ENCODE measurements at places on chromosomes 1 and 21.

- peak overlapping the region; percentile 26 for H3K4me3 ChIP-seq
- H3K27me3 ChIP-seq = no peaks in the 10 kb centered on the region
- peaks cover 86% of the 10 kb centered on the region for H3K4me1 ChIP-seq
- no peaks in the 10 kb centered on the region for H3K36me3 ChIP-seq
These were observed 20.5 kb downstream of the SOX13 start for GRCh38 chr1:204093421-204093717.

- 0 out of 2 replicates have a peak, but pooled peaks cover 5% of the 10 kb centered on the region for H3K36me3 ChIP-seq
- no peaks in the 10 kb centered on the region for H3K27me3 ChIP-seq
- H3K4me1 ChIP-seq = peaks cover 78% of the 10 kb centered on the region
- no peak overlapping the region for H3K27ac ChIP-seq
- no peak for DNase-seq
- no peak overlapping the region for H3K4me3 ChIP-seq
These were observed 7.2 kb downstream of the CXADR start for GRCh38 chr21:17519965-17520609.

GRCh38 chr1:94094469-94095111 lies 26.4 kb downstream of the ABCA4 start:
- H3K4me1 ChIP-seq = peaks cover 11% of the 10 kb centered on the region
- H3K27ac ChIP-seq = no peak overlapping the region
- DNase-seq = no peak
- H3K4me3 ChIP-seq = no peak overlapping the region
- no peaks in the 10 kb centered on the region for H3K27me3 ChIP-seq

- H3K27ac ChIP-seq = no peak overlapping the region
- DNase-seq = peak; percentile 64
- no peaks in the 10 kb centered on the region for H3K36me3 ChIP-seq
- no peaks in the 10 kb centered on the region for H3K27me3 ChIP-seq
These were observed 48.6 kb downstream of the MDM4 start for GRCh38 chr1:204564835-204565234.

- H3K27ac ChIP-seq = no peak overlapping the region
- H3K4me1 ChIP-seq = no peaks in the 10 kb centered on the region
- H3K4me3 ChIP-seq = no peak overlapping the region
- no peaks in the 10 kb centered on the region for H3K27me3 ChIP-seq
- H3K36me3 ChIP-seq = no peaks in the 10 kb centered on the region
These were observed 22.5 kb upstream of the SIKE1 start for GRCh38 chr1:114803001-114803400.

DNA sequence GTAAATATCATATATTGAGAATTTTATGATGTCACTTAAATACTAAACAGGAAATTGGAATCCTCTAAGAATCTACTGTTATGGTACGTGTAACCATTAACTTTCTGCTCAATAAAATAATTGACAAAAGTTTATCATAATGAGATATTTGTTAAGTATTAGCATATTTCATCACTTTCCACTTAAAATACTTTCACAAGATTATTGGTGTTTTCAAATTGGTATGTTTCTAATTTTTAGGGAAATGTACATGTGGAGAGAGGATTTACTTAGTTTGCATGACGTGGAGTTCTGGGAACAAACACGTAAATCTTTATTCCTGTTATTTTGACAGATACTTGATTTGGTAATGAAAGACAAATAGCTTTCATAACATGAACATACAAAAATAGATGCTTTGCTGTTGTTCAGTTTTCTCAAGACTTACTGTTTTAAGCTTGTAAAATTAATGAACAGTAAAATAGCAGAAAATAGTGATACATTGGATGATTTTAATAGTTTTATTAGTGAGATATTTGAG lies 1.6 kb downstream of the SRSF11 start:
- H3K36me3 ChIP-seq = peaks cover 9% of the 10 kb centered on the region
- H3K27ac ChIP-seq = no peak overlapping the region
- H3K27me3 ChIP-seq = no peaks in the 10 kb centered on the region
- H3K4me3 ChIP-seq = peak overlapping the region; percentile 81
- peaks cover 8% of the 10 kb centered on the region for H3K4me1 ChIP-seq

DNA sequence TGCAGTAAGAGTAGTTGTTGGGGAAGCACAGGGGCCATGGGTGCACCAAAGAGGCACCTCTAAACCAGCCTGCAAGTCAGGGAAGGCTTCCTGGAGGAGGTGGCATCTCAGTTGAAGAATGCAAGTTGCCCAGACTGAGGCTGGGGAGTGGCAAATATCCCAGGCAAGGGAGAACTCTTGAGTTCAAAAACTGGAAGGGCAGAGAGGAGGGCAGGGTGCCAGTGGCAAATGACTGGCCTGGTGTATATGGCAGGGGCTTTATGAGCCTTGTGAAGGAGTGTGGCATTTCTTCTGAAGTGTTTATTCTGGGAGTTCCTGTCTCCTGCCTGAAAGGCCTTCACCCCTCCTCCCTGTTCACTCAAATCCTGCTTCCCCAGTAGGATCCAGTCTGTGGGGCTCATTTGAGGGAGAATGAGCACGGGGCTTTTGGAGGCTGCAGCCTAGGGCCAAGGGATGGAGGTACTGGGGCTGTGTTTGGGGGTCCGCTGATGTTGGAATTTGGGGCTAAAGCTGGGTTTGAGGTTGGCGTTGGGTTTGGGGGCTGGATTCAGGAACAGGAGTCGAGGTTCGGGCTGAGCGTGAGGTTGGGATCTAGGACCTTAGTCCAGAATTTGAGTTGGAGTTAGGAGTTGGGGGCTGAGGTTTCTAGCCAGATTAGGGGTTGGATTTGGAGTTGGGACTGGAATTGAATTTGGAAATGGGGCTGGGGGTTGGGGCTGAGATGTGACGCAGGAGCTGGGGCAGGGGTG lies at the start of gene TMEM125:
TMEM125 (plus strand) TSS at position 357 of the 749 bp plus-strand sequence. CDS start 2,740 bp downstream, outside the sequence.
- H3K4me1 ChIP-seq = peaks cover 16% of the 10 kb centered on the region
- DNase-seq = peak; percentile 15
- H3K36me3 ChIP-seq = no peaks in the 10 kb centered on the region
- peak within 1 kb of the TSS; percentile 86 for H3K27ac ChIP-seq
- H3K27me3 ChIP-seq = no peaks in the 10 kb centered on the region

GRCh38 chr1:151853411-151853943 lies at the start of gene THEM5:
THEM5 (minus strand) TSS chr1:151853712; CDS start chr1:151853565, 147 bp downstream.
- H3K27me3 ChIP-seq = peaks cover 15% of the 10 kb centered on the region
- no peak within 1 kb of the TSS for H3K4me3 ChIP-seq
- H3K36me3 ChIP-seq = no peaks in the 10 kb centered on the region
- no peak within 1 kb of the TSS for H3K27ac ChIP-seq

DNA sequence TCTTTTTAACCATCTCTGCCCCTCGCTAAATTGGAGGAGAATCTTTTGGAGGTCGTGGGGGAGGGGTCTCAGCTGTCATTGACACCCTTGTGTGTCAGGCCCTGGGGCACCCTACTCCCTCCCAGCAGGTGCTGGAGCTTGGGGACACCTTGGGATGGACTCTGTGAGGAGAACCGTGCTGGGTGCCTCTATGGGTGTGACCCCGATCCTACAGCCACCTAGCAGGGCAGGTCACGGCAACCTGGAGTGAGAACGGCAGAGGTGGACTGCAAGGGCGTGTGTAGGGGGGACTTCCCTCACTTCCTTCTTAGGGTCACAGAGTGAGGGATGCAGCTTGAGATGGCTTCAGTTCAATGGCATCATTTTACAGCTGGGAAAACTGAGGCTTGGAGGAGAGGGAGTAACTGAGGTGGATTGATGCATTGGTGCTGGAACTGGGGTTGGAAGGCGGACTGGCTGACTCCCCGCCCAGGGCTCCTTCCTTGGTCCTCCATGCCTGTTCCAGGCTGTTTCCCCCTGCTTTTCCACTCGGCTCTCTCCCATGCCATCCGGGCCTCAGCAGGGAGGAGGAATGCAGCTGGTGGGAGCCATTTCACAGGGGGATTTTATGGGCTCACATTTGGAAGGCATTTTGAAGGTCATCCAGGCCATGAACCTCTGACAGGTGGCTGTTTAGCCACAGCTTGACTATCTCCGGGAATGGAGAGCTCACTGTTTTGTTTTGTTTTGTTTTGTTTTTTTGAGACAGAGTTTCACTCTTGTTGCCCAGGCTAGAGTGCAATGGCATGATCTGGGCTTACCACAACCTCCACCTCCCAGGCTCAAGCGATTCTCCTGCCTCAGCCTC lies 18.8 kb upstream of the ARHGEF10L start:
- 0 out of 2 replicates have a peak overlapping the region, but pooled peaks have one; percentile 39 for H3K27ac ChIP-seq
- H3K36me3 ChIP-seq = no peaks in the 10 kb centered on the region
- no peak for DNase-seq

- peak overlapping the region; percentile 52 for H3K4me3 ChIP-seq
- H3K4me1 ChIP-seq = peaks cover 21% of the 10 kb centered on the region
- no peaks in the 10 kb centered on the region for H3K36me3 ChIP-seq
- H3K27me3 ChIP-seq = peaks cover 100% of the 10 kb centered on the region
These were observed 5.7 kb downstream of the DMRTA2 start for GRCh38 chr1:50417507-50417906.

- no peak for DNase-seq
- no peaks in the 10 kb centered on the region for H3K36me3 ChIP-seq
- peaks cover 27% of the 10 kb centered on the region for H3K4me1 ChIP-seq
- no peak overlapping the region for H3K27ac ChIP-seq
- peaks cover 45% of the 10 kb centered on the region for H3K27me3 ChIP-seq
These were observed 4.1 kb downstream of the ILDR2 start for GRCh38 chr1:166971252-166971651.

DNA sequence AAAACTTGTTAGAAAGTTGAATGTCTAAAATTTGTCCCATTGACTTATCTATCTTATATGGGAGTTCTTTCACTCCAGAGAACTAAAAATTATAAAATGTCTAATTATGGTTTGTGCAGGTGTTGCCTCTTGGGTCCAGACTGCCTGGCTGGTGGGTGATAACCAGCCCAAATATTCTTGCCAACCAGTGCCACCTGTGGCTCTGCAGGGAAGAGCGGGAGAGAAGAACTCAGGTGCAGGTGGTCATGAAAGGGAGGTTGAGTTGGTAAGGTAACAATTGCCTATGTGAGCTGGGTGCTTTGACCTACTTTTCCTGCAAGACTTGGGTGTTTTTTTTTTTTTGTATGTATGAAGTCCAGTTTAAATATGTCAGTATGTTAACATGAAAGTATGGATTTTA lies 10.2 kb downstream of the RPS6KC1 start:
- no peak overlapping the region for H3K4me3 ChIP-seq
- H3K27me3 ChIP-seq = no peaks in the 10 kb centered on the region
- H3K27ac ChIP-seq = no peak overlapping the region
- H3K4me1 ChIP-seq = peaks cover 7% of the 10 kb centered on the region

GRCh38 chr1:31875636-31876236 lies 59.9 kb upstream of the SPOCD1 start:
- H3K27ac ChIP-seq = no peak overlapping the region
- DNase-seq = no peak
- H3K27me3 ChIP-seq = no peaks in the 10 kb centered on the region
- H3K4me3 ChIP-seq = no peak overlapping the region
- H3K36me3 ChIP-seq = no peaks in the 10 kb centered on the region
- H3K4me1 ChIP-seq = no peaks in the 10 kb centered on the region

- no peak for DNase-seq
- no peaks in the 10 kb centered on the region for H3K27me3 ChIP-seq
- H3K36me3 ChIP-seq = no peaks in the 10 kb centered on the region
- H3K4me1 ChIP-seq = no peaks in the 10 kb centered on the region
These were observed 153.8 kb downstream of the PLPP3 start for GRCh38 chr1:56425494-56426037.

- H3K4me3 ChIP-seq = peak overlapping the region; percentile 68
- H3K27ac ChIP-seq = no peak overlapping the region
- H3K4me1 ChIP-seq = peaks cover 18% of the 10 kb centered on the region
- peak; percentile 35 for DNase-seq
- no peaks in the 10 kb centered on the region for H3K27me3 ChIP-seq
- no peaks in the 10 kb centered on the region for H3K36me3 ChIP-seq
These were observed 1.2 kb downstream of the NIPAL3 start for GRCh38 chr1:24416666-24417391.

DNA sequence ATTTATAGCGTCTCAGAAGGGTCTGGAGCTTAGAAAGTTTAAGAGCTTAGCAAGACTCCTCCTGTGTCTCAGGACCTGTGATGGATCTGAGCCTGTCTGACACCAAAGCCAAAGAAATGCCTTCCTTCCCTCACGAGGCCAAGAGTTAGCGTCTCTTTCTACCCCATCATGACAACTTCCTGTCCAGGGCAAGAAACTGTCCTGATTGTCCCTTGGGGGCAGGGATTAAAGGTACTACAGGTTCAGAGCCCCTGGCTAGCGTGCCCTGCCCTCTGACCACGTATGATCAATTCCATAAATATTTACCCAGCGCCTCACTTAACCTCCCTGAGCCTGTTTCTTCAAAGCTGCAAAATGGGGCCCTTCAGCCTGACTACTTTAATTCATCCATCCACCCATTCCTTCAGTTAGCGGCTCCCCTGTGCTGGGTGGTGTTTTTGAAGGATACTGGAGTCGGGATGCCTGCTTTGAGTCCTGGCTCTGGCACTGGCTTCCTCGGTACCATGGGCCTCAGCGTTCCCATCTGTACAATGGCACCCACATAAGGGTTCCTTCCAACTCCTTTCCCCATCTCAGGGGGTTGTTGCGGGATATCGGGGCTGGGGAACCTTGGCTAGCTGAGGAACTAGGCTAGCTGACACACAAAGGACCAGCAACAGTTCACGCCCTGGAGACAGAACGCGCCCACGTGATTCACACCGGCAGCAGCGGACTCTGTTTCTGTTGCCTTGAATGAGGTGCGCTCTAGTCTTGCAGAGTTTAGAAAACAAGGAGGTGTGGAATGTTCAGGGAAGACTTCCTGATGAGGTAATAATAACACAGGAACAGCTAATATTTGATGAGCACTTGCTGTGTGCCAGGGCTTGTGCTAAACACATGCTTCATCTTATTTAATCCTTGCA lies 23.0 kb upstream of the EPHA2 start:
- H3K27me3 ChIP-seq = no peaks in the 10 kb centered on the region
- H3K27ac ChIP-seq = no peak overlapping the region
- DNase-seq = no peak
- no peak overlapping the region for H3K4me3 ChIP-seq
- H3K36me3 ChIP-seq = no peaks in the 10 kb centered on the region

- peaks cover 66% of the 10 kb centered on the region for H3K27me3 ChIP-seq
- 0 out of 2 replicates have a peak, but pooled peaks cover 10% of the 10 kb centered on the region for H3K4me1 ChIP-seq
- H3K4me3 ChIP-seq = peak overlapping the region; percentile 75
- H3K27ac ChIP-seq = no peak overlapping the region
- no peak for DNase-seq
- H3K36me3 ChIP-seq = no peaks in the 10 kb centered on the region
These were observed 17.4 kb upstream of the PLEKHA6 start for GRCh38 chr1:204376919-204377799.

DNA sequence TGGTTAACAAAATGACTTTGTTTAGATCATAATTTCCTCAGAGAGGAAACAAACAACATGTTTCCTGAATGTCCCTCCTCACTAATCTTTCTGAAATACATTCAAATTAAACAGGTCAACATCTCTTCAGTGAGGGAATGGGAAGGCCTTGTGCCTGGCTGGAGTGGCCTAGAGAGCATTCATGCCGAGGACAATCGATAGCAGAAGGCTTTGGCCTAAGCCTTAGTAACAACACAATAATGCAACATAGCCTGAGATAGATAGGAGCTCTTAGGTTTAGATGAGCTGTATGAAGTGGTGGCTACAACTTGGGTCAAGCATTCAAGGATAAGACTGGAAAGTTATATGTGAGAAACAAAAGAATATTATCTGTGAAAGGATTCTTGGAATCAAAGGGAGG lies 37.4 kb downstream of the ILDR2 start:
- no peak overlapping the region for H3K27ac ChIP-seq
- DNase-seq = no peak
- H3K4me3 ChIP-seq = no peak overlapping the region
- no peaks in the 10 kb centered on the region for H3K27me3 ChIP-seq
- H3K4me1 ChIP-seq = 0 out of 2 replicates have a peak, but pooled peaks cover 7% of the 10 kb centered on the region

Measured in GM23338 (cell line).